Activated naive CD4-positive, alpha-beta T cell (primary cell): ENCODE measurements at places on chromosomes 5 and 9.

DNA sequence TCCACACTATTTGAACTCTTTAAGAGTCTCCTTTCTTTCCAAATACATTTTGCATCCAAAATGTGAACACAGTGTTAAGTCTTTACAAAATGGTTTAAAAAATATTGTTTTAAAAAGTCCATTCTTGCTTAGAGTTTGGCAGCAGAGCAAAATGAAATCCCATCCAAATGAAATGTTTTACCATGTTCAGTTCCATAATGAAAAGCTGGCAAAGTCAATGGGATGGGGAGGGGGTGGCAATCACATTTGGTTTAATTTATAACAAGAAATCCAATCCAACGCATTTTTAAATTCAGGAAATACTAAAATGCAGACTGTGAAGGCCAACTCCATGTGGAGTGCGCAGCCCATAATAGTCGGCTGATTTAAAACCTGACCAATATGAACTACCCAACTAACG lies 39.4 kb downstream of the MRPL36 start:
- DNase-seq = no peak

DNA sequence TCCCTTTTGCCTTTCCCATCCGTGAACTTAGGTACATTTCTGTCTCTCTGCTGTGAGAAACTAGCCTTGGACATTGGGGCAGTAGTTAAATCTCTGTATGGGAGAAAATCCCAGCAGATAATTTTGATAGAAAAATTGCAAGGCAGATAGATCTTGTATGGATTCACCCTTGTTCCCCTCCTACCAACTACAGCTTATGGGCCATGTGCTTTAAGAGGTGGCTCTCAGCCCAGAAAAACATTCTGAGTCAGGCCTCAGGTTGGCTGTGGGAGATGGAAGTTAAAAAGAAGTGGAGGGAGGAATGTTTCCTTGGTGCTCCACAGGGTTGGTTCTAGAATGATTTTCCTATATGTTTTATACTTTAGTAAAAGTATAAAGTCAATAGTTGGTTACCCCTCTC lies 1.4 kb upstream of the KDM3B start:
- DNase-seq = no peak

GRCh38 chr5:139919308-139919707 lies 123.7 kb downstream of the PSD2 start:
- no peak for DNase-seq

DNA sequence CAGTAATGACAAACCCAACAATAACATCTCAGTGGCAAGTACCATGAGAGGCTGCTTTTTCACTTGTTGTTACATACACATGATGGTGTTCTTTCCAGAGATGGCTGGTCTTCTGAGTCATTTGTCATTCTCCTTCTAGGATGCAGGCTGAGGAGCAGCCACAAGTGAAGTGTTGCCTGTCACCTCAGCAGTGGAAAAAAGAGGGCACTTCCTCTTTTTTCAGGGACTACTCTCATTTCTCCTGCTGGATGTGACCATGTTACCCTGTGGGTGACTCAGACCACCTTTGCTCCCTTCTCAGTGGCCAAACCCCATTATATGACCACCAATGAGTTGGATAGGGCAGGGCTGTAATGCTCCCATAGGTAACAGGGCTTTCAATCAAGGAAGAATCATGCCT lies 587.0 kb upstream of the ADAMTS16 start:
- no peak for DNase-seq

DNA sequence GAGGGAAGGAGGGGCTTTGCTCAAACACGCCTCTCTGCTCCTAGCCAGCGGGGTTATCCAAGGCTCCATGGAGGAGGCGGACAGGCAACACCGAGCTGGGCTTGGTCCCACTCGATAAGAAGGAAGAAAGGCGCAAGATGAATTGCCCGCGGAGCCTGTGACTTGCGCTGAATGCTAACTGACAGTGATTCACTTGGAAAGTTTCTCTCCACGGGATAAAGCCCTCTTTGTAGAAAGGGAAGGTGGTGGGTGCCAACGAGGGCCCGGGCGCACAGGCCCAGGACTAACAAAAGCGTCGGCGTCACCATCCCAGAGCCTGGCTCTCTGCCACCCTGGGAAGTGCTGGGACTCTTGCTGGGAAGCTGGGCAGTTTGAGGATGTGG lies 76.0 kb downstream of the VAV2 start:
- DNase-seq = no peak

GRCh38 chr9:127935765-127936221 lies 1.9 kb downstream of the DPM2 start:
- DNase-seq = no peak
